Fibroblast of skin of scalp (primary cell): ENCODE measurements at places on chromosomes 12 and 14.
A peak's percentile ranks its signal among the peaks of the same experiment; 100 is the strongest.

- DNase-seq: peak; percentile 18
These were observed at the start of gene CCDC88C for GRCh38 chr14:91417120-91417982. TSS of gene CCDC88C (minus strand) at chr14:91417820. CDS start at chr14:91417690, 130 bp downstream.

- no peak for DNase-seq
These were observed 33.7 kb upstream of the PPP1CC start for GRCh38 chr12:110776410-110776809.

GRCh38 chr14:78985668-78986381 is 815.7 kb downstream of the NRXN3 start:
- DNase-seq: peak; percentile 56

DNA sequence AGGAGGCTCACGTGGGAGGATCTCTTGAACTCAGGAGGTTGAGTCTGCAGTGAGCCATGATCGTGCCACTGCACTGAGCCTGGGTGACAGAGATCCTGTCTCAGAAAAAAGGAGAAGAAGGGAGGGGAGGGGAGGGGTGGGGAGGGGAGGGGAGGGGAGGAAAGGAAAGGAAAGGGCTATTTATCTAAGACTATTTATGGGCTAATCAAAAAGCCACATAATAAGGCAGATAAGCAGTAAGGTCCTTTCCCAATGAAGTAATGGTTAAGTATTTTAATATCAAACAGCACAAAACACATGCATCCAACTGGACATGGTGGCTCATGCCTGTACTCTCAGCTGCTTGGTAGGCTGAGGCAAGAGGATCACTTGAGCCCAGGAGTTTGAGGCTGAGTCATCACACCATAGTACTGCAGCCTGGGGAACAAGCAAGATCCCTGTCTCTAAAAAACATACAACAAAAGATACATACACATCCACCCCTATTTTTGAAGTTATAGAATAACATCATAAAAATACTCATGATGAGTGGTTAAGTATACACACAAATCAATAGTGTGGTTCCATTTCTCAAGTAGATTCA is 9.7 kb downstream of the PAWR start:
- peak; percentile 51 for DNase-seq

DNA sequence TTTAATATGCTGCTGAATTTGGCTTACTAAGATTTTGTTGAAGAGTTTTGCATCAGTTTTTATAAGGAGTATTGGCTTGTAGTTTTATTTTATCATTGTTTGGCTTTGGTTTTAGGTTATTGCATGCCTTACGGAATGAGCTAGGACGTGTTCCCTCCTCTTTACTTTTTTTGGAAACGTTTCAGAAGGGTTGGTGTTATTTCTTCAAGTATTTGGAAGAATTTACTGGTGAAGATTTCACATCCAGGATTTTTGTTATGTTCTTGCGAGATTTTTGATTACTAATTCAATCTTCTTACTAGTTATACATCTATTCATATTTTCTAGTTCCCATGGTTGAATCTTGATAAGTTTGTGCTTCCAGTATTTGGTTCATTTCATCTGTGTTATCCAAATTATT is 823.2 kb downstream of the SLC6A15 start:
- no peak for DNase-seq

DNA sequence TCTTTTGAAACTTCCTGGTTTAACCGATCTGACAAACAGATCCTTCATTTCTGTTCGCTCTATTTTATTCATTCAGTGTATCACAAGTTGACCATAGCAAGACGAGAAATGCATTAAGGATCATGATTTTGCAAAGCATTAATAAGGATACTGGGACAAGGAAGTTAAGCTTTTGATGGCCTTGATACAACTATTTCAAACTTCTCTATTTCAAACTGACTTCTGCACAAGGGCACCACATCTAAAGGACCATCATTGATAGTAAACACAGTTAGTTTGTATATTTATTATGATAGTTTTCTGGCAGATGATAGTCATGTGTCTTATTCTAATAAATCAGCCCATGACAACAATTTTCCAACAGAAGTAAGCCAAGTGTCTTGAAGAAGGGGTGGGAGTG is 25.8 kb upstream of the PLXNC1 start:
- no peak for DNase-seq

- DNase-seq: no peak
These were observed 41.9 kb downstream of the TPH2 start for GRCh38 chr12:71980538-71980937.

GRCh38 chr12:118315821-118316220 is 56.9 kb downstream of the TAOK3 start:
- DNase-seq: no peak

DNA sequence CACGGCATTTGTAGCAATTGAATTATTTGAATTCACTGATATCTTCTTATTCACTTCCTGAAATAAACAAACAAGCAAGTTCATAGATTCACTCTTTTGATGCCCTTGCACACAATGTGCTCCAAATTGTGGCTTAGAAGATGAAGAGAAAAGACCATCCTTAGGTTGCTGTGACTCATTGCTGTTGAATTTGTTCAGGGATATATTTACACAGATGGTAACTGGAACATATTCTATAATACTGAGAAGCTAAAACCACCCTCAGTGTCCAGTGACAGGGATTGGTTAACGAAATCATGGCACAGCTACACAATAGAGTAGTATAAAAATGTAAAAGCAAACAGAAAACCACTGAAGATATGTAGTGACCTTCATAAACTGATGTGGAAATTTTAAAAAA is 3.1 kb downstream of the PRB4 start:
- DNase-seq: no peak

GRCh38 chr12:115619061-115619460 is 658.4 kb downstream of the MED13L start:
- no peak for DNase-seq

- DNase-seq: peak; percentile 53
These were observed 98.2 kb downstream of the ZFP36L1 start for GRCh38 chr14:68694516-68695235.

DNA sequence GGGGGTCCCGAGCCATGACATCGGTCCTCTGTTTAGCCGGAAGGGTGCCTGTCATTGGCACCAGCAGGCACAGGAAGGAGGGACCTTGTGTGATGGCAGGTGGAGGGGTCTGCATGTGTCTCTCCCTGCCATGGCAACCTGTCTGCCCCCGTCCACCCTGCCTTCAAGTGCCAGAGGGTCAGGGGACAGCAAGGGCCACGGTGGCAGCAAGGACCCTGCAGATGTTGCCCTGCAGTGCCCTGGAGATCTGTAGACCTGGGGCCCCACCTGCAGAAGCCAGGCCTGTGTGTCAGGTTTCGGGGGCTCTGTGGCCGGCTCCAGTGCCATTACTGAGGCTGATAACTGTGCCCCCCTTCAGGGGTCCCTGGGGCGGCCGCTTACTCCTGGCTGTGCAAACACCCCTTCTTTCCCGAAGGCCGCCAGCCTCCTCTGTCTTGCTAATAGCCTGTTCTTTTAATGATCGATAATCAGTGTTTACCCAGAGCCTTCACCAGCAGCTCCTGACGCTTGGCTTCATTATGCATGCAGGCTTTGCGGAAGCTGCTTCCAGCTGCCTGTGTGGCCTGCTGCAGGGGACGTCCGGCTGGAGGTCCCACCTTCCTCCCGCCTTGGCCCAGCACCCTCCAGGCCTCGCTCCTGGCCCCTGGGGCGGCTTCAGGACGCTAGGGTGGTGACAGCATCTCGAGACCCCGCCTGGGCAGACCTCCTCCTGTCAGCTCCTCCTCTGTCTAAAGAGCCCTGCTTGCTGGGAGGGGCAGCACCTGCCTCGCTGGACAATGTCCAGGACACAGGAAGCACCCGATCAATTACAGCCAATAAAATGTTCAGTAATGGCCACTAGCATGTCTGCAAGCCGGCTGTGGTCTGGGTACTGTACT is 153.0 kb downstream of the KIF26A start:
- DNase-seq: no peak

DNA sequence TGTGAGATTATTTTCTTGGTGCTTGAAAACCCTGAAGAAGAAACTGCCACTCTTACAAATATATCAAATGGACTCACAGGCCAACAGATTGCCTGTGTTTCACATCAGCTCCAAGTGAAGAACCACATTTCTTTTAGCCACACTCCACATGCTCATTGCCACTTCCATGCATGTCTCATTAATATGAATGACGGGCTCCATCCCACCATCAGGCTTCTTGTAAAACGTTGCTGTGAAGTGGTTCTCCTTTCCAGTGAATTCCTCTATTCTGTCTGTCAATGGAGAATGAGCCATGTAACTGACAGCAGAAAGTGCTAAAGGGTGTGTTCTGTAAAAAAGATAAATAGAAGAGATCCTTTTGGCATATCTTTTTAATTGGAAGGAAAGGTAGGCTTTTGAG is 188.2 kb upstream of the RMST start:
- no peak for DNase-seq

DNA sequence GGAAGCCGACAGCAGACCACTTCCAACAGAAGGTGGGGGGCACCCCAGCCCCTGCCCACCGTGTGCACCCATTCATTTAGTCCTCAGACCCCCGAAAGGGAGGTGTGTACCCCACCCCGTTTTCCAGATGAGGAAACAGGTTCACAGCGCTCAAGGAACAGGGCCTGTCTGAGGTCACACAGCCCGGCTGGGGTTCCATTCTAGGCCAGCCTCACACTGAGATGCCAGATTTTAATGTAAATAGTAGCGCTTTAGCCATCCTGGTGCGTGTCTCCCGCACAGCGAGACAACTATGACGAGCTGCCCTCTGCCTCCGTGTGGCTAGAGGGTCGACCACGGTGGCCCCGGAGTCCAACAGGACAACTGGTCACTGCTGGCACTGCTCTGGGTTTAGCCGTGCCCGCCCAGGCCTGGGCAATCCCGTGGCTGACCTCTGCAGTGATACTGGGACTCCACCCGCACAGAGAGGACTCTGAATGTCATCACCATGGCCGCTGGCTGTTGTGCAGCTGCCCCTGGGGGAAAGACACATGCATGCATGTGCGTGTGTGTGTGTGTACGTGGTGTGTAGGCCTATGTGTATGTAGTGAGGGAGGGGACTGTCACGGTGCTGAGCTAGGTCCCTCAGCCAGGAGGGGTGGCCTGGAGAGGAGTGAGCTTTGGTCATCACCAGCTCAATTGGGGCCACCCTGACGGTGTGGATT is 31.6 kb downstream of the BEGAIN start:
- DNase-seq: no peak

DNA sequence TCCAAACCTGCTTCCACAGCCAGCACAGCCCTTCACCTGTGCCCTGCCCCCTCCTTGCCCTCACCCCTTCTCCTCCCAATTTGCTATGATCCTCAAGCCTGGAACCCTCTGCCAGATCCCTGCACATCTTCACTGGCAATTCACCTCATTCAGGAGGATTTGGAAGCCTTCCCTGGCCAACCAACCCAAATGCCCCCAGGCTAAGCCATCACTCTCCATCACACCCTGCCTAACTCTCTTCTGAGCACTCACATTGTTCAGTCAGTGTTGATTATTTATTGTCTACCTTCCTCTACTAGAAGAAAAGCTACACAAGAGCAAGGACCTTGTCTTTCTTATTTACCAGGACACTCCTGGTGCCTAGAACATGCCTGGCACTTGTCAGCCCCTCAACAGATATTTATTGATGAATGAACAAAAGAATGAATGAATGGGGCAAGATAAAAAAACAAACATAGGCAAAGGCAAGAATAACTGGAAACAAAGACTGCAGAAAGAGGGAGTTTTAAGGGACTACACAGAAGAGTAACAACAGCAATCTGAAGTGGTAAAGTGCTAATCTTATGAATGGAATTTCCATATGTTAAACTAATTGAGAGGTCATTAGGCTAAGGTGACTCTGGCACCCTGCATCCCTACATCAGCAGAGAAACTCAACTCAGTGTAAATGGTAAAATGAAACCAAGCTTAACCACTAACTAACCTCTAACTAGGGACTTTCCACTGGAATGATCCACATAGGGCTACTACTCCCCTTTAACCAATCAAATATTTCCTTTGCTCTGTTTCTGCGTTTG is 33.4 kb downstream of the TMTC1 start:
- peak; percentile 22 for DNase-seq

DNA sequence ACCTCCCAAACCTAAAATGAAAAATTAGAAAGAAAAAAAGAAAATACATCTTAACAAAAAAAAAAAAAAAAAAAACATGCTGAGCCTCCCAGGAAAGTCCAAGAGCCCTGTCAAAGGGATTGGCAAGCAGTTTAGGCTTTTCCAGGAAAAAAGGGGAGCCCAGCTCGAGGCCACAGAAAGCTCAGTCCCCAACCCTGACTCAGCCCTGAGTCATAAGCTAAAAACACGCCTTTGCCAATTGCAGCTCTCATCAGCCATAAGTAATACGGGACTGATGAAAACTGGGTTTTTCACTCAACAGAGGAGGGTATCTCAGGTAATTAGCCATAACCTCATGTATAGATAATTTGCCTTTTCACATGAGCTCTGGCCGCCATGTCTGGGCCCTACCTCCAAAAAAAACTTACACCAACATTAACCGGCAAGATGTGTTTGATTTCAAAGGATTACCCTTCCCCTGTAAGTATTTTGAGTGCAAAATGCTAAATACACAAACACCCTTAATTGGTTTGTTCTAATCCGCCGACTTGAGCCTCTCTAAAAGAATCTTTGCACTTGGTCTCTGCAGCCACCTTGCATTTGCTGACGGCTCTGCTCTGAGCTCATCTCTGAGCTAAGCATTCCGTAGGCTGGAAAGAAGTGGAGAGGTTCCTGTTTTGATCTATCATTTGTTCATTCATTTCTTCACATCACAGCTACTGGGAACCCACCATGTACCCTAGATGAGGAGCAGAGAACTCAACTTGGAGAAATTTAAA is 319.2 kb downstream of the BCL11B start:
- peak; percentile 89 for DNase-seq

DNA sequence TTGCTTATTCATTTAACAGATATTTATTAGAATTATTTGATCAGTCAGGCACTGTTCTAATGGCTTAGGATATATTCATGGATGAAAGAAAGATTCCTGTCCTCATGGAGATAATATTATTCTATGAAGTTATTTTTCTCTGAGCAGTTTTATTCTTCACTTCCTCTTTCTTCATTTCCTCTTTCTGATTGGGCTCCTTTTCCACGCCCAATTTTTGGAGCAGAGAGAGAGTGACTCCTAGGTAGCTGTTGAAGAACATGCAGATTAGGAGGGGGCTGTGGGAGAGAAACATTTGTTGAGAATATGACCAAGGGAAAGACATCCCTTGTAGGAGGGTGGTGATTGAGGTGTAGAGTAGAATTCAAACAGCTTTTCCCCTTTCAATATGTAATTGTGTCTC is 6.0 kb upstream of the YARS2 start:
- DNase-seq: no peak

DNA sequence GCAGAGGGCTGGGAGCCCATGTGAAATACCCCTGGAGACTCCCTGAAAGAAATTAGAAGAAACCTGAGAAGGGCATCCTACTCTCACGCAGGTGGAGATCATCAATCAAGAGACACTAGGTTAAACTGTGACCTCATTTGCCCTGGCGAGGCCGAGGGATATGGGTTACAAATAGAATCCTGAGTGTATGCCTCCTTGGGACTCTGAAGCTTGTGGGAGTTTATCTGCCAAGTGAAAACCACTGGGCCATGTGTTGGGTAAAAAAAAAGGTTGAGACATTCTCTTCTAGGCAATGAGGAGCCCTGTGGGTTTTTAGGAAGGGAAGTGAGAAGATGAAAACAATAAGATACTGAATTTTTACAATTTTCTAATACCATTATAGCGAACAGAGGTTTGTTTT is 160.7 kb upstream of the ARID2 start:
- no peak for DNase-seq

GRCh38 chr12:89648211-89648930 is 60.3 kb downstream of the ATP2B1 start:
- no peak for DNase-seq

- peak; percentile 7 for DNase-seq
These were observed 21.7 kb upstream of the MIA2 start for GRCh38 chr14:39212034-39212433.

- DNase-seq: peak; percentile 90
These were observed 58.1 kb upstream of the PCED1B start for GRCh38 chr12:47021298-47021697.

GRCh38 chr14:54310151-54310850 is 86.5 kb upstream of the CDKN3 start:
- no peak for DNase-seq
